ENCODE measurements at places on chromosomes 2 and 18. TPM values are rescaled to one million over a fixed set of nuclear protein-coding genes. Genes with fewer than 3 reads are reported as not detected.

The CPLX4 gene
- not detected for total RNA-seq

The VRK2 gene
- total RNA-seq = 22.3 TPM

The PLB1 gene
- total RNA-seq = 4.9 TPM

DNA sequence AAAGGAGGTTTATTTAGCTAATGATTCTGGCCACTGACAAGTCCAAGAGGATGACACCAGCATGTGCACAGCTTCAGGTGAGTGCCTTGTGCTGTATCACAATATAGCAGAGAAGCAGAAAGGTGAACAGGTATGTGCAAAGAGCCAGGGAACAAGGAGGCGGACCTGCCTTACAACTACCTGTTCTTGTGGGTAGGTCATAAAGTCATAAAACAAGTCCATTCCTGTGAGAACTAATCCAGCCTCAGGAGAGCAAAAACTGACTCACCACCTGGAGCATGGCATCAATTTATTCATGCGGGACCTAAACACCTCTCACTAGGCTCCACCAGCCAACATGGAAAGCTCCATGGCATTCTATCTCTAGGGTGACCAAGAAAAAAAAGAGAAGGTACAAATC, 234.2 kb downstream of the ASXL3 start:
- H3K4me1 ChIP-seq = no peaks in the 10 kb centered on the region
- H3K36me3 ChIP-seq = no peaks in the 10 kb centered on the region
- H3K27ac ChIP-seq = no peak overlapping the region
- no peak overlapping the region for H3K4me3 ChIP-seq
- no peaks in the 10 kb centered on the region for H3K27me3 ChIP-seq

DNA sequence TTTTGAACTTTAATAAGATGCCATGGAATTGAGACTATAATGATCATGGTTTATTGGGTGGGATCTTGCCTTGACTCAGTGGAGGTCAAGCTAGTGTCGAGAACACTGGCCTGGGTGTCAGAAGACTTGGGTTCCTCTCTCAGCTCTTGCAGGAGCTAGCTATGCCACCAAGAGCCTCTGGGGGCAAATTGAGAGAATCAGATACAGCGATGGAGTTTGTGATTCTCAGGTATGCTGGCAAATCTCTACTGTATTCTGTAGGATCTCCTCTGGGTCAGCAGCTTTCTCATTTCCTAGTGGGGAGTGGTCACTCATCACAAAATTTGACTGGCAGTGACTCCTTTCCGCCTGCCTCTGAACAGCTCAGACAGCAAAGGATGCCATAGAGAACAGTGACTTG, 477.0 kb downstream of the RNF144A start:
- H3K27me3 ChIP-seq = no peaks in the 10 kb centered on the region
- no peaks in the 10 kb centered on the region for H3K36me3 ChIP-seq
- no peak for DNase-seq
